ENCODE measurements at places on chromosomes 16 and 17. TPM values are rescaled to one million over a fixed set of nuclear protein-coding genes. Genes with fewer than 3 reads are reported as not detected.

Gene CCL23
- total RNA-seq: not detected

Gene LPO
- not detected for total RNA-seq

Gene GAS2L2
- not detected for total RNA-seq

Gene SCARF1
- 0.83 TPM for total RNA-seq

Gene FA2H
- total RNA-seq: not detected

Gene ST3GAL2
- total RNA-seq: 17.7 TPM

Gene KIF19
- not detected for total RNA-seq

Gene PRDM7
- total RNA-seq: not detected

Gene DNAAF1
- total RNA-seq: 0.33 TPM

Gene ITGAL
- total RNA-seq: not detected

Gene CIITA
- 0.33 TPM for total RNA-seq

Gene COL1A1
- 2,022 TPM for total RNA-seq

Gene IRX3
- under 0.01 TPM for total RNA-seq

Gene VASN
- total RNA-seq: 273 TPM

Gene ASIC2
- total RNA-seq: 0.66 TPM

Gene KRT25
- total RNA-seq: not detected

Gene TNFSF12
- total RNA-seq: 17.0 TPM

Gene EIF4A3
- 179 TPM for total RNA-seq

Gene CCL11
- total RNA-seq: not detected

Gene GDPD1
- 0.73 TPM for total RNA-seq

Gene KRTAP3-2
- total RNA-seq: not detected

Gene IRF8
- total RNA-seq: not detected

Gene ATP2A1
- total RNA-seq: 0.44 TPM

Gene KRT39
- not detected for total RNA-seq

Gene CYGB
- total RNA-seq: 46.0 TPM

Gene TBC1D3L
- total RNA-seq: 7.8 TPM

Gene ZNF205
- total RNA-seq: 25.1 TPM

Gene FASN
- 153 TPM for total RNA-seq

Gene OR1A1
- total RNA-seq: not detected

Gene CD2BP2
- total RNA-seq: 39.0 TPM

Gene MC1R
- 7.1 TPM for total RNA-seq

Gene ANKRD13B
- total RNA-seq: 7.0 TPM

Gene NFE2L1
- total RNA-seq: 106 TPM

Gene WNT9B
- not detected for total RNA-seq

Gene CACNG5
- total RNA-seq: not detected

All from smooth muscle cell of trachea (primary cell).